ENCODE measurements at places on chromosomes 4 and X.

DNA sequence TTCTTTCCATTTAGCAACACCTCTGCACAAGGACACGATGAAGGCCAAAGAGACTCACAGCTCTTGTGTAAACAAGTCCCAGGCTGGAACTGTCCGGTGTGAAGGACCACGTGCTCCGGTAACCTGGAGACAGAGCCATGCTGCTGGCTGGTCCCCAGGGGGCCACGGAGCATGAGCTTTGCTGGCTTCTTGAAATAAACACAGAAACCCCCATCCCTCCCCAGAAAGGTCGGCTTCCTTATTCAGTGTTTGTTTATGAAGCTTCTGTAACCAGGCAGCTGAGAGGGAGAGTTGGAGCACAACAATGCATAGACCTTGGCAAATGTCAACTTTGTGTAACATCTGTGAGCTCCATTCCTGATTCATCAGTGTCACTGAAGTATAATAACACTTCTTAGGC, 109.4 kb downstream of the GPR143 start:
- DNase-seq, result peak; percentile 27

DNA sequence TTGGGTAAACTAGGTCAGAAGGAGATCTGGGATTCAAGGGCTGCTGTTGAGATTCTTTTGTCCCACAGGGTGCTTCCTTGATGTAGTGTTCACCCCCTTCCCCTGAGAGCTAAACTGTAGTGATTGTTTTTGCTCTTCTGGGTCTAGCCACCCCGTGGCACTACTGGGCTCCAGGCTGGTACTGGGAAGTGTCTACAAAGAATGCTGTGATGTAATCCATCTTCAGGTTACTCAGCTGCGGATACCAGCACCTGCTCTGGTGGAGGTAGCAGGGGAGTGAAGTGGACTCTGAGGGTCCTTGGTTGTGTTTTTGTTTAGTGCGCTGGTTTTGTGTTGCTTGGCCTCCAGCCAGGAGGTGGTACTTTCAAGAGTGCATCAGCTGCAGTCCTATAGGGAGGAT, 365.5 kb downstream of the ZNF674 start:
- DNase-seq, result no peak

DNA sequence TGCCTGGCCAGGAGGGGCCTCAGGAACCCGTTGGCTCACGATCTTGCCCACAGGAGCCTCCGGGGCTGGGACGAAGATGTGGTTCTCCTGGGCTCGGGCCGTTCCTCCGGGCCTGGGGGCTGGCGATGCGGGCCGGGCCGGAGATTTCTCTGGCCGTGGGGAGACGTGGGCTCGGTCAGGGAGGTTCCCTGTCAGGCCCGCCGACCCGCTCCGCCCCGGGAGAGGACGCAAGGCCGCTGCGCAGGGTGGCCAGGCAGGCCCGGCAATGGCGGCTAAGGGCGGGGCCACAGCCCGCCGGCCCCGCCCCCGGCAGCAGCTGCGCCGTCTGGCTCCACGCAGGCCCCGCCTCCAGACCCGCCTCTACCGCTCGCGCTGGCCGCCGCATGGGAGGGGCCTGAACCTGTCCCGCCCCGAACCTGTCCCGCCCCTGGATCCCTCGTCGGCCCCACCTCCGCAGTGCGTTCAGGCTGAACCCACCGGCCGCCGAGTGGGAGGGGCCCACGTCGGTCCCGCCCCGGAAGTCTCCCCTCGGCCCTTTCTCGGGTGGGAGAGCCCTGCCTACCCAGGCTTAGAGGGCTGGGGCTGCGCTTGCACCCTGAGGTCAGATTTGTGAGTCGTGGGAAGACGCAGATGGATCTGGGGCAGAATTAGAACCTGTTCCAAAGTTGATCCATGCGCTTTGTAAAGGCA, at the start of gene FAM3A:
Gene FAM3A, minus strand, starts transcription at position 267 of the 690 bp plus-strand sequence. CDS start 460 bp downstream, outside the sequence.
- peak; percentile 88 for DNase-seq

DNA sequence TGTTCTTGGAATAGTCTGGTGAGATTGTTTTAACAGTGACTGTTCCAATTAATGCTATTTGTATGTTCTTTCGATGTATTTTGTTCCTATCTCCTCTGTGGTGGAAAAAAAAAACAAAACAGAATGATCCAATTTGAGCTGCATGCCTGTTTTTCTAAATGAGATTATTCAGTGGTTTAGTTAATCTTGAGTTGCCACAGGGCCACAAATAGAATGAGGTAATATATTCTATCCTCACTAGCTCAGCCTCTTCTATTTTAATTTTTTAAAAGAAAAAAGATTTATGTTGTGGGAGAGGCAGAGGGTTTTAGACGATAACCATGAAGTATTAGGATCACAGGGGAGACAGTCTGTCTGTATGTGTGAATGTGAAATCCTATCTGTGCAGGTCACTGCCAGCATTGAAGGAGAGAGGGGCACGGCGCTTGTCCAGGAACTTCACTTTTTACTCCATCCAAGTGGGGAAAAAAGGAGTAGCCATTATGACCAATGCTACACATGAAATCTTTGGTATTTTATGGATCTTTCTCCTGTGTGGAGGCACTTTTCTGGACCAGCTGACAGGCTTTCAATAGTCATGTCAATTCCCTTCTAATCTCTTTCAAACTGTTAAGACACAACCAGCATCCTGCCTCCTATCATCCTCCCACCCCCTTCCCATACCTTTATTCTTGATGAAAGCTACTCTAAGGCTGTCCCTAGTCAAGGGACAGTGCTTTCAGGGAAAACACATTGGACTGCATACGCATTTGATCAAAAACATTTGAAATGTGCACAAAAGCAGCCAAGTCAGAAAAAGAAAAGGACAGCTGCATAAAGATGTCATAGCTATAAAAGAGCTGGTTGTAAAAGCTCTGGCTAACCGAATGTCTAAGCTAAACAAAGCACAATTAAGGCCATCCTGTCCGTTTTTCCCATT, 1063.8 kb upstream of the INTU start:
- DNase-seq, result no peak

DNA sequence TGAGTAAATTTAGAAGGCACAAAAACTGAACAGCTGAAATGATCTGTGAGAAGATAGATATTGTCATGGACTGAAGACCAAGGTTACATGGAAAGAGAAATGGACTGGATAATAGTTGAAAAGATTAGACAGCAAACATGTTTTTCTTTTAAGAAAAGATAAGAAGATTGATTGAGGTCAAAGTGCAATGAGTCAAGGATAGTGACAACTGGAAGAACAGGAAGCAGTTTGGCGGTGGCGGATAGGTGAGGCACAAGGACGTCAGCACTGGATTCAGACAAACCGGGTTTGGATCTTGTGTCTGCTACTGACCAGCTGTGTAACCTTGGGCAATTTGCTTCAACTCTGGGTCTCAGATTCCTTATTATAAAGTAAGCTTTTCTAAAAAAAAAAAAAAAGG, 2.0 kb upstream of the HPGD start:
- peak; percentile 16 for DNase-seq
